ENCODE measurements at places on chromosomes 1 and 21.

GRCh38 chr1:82978461-82979324, 1020.2 kb downstream of the TTLL7 start:
- no peak for DNase-seq

GRCh38 chr21:34913811-34914210, 135.3 kb downstream of the RUNX1 start:
- no peak for DNase-seq

DNA sequence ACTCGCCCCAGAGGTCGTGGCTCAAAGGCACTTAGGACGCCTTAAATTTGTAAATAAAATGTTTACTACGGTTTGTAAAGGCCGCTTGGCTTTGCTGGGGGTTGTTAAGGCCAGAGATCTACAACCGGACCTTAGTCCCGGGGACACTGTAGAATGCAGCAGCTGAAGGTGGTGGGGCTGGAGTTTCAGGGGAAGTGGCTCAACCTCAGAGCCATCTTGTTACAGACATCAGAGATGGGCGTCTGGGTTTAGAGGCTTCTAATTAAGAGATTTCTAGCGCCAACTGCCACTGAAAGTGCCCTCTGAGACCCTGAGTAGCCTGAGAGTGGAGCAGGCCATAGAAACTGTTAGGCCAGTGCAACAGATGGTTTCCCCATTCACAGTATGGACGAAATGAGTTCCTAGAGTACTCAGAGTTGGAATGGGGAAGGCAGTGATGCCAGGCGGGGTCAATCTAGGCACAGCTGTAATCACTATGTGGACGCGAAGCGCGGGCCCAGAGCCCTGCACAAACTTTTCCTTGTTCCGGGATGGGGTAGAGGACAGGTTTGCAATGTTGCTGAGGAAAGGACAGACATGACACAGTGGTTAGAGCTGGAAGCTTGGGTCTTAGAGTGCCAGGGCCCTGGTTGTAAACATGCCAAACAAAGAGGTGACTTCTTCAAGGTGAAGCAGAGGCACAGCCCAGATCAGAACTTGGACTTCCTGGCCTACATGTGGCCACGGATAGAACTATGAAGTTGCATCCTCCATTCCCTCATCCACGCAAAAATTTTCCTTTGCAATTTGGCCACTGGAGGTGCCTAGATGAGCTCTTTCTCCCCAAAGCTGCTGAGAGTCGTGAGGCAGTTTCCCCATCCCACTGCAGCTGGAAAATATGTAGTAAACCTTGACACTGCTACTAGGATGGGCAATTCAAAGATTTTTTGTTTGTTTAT, 6.0 kb downstream of the HLX start:
- DNase-seq, result no peak

GRCh38 chr1:22592051-22592450, 28.8 kb downstream of the EPHA8 start:
- no peak for DNase-seq

DNA sequence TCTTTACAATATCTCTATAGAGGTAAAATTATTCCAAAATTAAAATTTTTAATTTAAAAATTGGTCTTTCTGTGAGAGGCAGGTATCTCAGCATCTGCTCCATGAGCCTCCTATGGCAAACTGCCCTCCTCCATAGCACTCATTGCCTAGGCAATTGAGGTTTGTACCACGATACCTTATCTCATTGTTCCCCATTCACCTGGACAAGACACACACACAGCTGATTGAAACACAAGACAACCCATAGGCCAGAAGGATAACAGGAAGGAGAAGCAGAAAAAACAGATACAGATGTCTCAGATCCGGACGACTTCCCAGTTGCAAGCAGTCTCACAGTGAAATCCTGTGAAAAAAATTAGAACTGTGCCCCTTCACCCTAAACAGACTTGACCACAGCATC, 24.3 kb downstream of the RHBDL2 start:
- no peak for DNase-seq
